ENCODE measurements at places on chromosomes 2 and 18. TPM values are rescaled to one million over a fixed set of nuclear protein-coding genes. Genes with fewer than 3 reads are reported as not detected.

- no peak overlapping the region for H3K4me3 ChIP-seq
- no peak for DNase-seq
- no peaks in the 10 kb centered on the region for H3K36me3 ChIP-seq
- no peak overlapping the region for H3K27ac ChIP-seq
- no peaks in the 10 kb centered on the region for H3K4me1 ChIP-seq
These were observed 85.5 kb downstream of the MALT1 start for GRCh38 chr18:58756596-58757240.

- DNase-seq = peak; percentile 74
- no peaks in the 10 kb centered on the region for H3K27me3 ChIP-seq
- H3K27ac ChIP-seq = peak overlapping the region; percentile 91
- H3K4me1 ChIP-seq = peaks cover 48% of the 10 kb centered on the region
- no peaks in the 10 kb centered on the region for H3K36me3 ChIP-seq
- H3K4me3 ChIP-seq = peak overlapping the region; percentile 80
These were observed 918 bp upstream of the NABP1 start for GRCh38 chr2:191676790-191677645.

GRCh38 chr2:125169022-125169763 is 1144.1 kb downstream of the CNTNAP5 start:
- H3K36me3 ChIP-seq = no peaks in the 10 kb centered on the region
- H3K4me1 ChIP-seq = no peaks in the 10 kb centered on the region
- H3K27me3 ChIP-seq = no peaks in the 10 kb centered on the region
- H3K4me3 ChIP-seq = no peak overlapping the region
- no peak overlapping the region for H3K27ac ChIP-seq
- no peak for DNase-seq

DNA sequence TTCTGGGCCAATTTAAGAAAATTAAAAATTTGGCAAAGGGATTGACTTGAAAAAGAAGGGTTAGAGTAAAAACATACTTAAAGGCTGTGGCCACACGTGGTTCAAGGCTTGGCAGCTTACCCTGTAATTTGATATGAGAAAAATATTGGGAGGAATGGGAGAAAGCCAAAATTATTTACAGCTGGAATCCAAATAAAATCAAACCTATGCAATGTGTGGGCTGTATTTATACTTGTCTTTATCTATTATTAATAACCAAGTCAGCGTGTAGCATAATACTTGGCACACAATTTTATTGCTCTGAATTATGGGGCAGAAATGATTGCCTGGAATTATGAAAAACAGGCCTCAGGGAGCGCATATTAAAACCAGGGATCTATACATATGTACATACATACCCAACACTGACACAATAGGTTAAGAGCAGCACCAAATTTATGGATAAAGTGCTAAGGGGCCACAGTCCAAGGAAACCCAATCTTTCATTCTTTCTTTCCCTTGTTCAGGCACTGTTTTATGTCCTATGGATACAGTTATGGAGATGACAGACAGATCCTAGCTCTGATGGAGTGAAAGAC is 35.6 kb downstream of the FAM124B start:
- peak; percentile 37 for DNase-seq
- peaks cover 15% of the 10 kb centered on the region for H3K4me1 ChIP-seq
- H3K4me3 ChIP-seq = no peak overlapping the region
- no peak overlapping the region for H3K27ac ChIP-seq
- H3K36me3 ChIP-seq = no peaks in the 10 kb centered on the region

- no peaks in the 10 kb centered on the region for H3K36me3 ChIP-seq
- H3K4me1 ChIP-seq = peaks cover 14% of the 10 kb centered on the region
- no peak overlapping the region for H3K27ac ChIP-seq
- H3K4me3 ChIP-seq = no peak overlapping the region
- DNase-seq = no peak
These were observed 232.2 kb upstream of the HS6ST1 start for GRCh38 chr2:128550801-128551416.

GRCh38 chr2:119697290-119698020 is 18.5 kb downstream of the TMEM177 start:
- H3K4me3 ChIP-seq = no peak overlapping the region
- no peak for DNase-seq
- H3K4me1 ChIP-seq = peaks cover 5% of the 10 kb centered on the region
- H3K27me3 ChIP-seq = no peaks in the 10 kb centered on the region
- H3K27ac ChIP-seq = no peak overlapping the region
- no peaks in the 10 kb centered on the region for H3K36me3 ChIP-seq

DNA sequence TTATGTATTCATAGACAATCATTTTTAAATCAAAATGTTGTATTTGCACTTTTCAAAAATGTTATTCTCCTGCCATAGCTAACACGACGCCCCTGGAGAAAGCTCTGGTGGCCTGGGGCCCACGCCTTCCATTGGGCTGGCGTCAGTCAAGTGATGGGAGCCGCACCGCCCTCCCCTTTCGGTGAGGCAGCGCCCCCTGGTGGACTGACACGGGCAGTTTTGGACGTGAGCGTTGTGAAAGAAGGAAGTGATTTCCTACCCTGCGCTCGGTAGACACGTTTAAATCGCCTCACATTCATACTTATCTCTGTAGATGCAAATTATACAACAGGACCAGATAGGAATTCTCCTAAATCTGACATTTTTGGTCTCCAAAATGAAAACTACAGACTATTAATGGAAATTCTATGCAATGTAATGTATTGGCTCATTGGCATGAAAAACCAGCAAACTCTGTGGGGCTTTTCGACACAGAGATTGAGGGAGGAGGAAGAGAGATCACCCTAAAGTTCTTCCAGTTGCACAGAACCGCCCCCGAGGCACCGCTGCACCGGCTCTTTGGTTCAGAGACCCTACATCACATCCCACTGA is 326.2 kb upstream of the SOX11 start:
- no peak overlapping the region for H3K4me3 ChIP-seq
- H3K4me1 ChIP-seq = peaks cover 4% of the 10 kb centered on the region
- H3K27ac ChIP-seq = no peak overlapping the region
- H3K36me3 ChIP-seq = no peaks in the 10 kb centered on the region
- H3K27me3 ChIP-seq = no peaks in the 10 kb centered on the region

DNA sequence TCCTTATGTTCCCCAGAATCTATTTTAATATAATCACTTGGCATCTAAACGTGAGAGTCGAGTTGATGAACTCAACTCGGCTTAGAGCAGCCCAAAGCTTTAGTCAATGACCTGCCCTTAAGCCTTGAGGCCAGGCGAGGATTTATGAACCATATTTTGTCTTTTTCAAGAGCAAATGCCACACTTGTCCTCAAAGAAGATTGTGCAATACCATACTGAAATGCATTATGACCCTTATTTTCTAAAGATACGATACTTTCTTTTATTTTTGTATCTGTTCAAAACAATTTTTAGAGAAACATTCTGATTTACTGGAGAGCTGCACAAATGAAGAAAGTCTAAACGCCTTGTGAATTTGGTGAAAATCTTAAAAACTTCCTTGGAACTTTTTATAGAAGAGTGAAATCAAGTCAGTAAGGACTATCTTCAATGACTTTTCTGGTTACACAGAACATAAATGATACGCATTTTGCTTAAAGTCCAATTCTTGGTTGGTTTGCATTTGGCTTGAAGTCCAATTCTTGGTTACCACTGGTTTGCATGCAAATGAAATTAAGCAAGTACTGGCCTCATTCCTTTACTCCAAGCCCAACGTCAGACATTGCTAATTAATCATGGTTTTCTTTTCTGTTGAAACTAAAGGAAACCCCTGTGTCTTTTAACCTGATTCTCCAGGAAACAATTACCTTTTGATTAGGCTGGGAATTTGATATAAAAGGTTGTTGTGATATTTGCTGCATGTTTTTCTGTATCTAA is 105.8 kb upstream of the CAVIN2 start:
- H3K4me1 ChIP-seq = no peaks in the 10 kb centered on the region
- no peaks in the 10 kb centered on the region for H3K27me3 ChIP-seq
- H3K4me3 ChIP-seq = no peak overlapping the region
- DNase-seq = no peak
- H3K36me3 ChIP-seq = no peaks in the 10 kb centered on the region

- no peaks in the 10 kb centered on the region for H3K36me3 ChIP-seq
- H3K4me3 ChIP-seq = no peak overlapping the region
- H3K27ac ChIP-seq = no peak overlapping the region
- no peak for DNase-seq
- H3K4me1 ChIP-seq = peaks cover 20% of the 10 kb centered on the region
These were observed 51.8 kb downstream of the PKDCC start for GRCh38 chr2:42099438-42100173.

DNA sequence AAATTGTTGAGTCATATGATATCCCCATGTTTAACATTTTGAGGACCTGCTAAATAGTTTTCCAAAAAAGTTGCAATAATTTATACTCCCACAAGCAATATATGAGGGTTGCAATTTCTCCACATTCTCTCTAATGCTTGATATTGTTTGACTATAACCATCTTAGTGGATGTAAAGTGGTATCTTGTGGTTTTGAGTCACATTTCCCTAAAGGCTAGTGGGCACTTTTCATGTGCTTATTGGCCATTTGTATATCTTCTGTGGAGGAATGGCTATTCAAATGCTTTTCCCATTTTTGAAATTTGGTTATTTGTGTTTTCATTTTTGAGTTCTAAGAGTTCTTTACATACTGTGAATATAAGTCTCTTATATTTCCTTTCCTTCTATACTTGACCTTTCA is 82.7 kb downstream of the SCG2 start:
- H3K4me3 ChIP-seq = no peak overlapping the region
- H3K27ac ChIP-seq = no peak overlapping the region

DNA sequence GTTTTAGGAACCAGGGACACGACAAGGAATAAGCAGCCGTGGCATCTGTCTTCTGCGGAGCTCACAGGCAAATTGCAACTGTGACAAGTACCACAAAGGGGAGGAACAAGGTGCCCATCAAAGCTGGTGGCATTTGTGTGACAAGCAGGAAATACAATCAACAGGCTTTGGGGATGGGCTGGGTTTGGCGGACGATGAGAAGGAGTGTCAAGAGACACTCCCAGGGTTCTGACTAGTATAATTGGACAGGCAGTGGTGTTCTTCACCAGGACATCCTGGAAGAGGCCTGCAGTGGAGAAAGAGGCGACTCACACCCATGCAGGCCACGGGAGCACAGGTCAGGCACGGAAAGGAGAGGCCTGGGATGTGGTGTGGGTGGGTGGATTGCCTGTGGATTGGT is 14.2 kb upstream of the SPATA3 start:
- no peak for DNase-seq
- H3K4me3 ChIP-seq = no peak overlapping the region
- H3K27me3 ChIP-seq = no peaks in the 10 kb centered on the region
- H3K4me1 ChIP-seq = no peaks in the 10 kb centered on the region
- no peak overlapping the region for H3K27ac ChIP-seq
- H3K36me3 ChIP-seq = no peaks in the 10 kb centered on the region

- no peak overlapping the region for H3K27ac ChIP-seq
- no peak overlapping the region for H3K4me3 ChIP-seq
- DNase-seq = no peak
These were observed 17.1 kb upstream of the THADA start for GRCh38 chr2:43612944-43613343.

GRCh38 chr2:3114406-3115185 is 263.0 kb downstream of the EIPR1 start:
- no peak for DNase-seq
- no peaks in the 10 kb centered on the region for H3K36me3 ChIP-seq
- no peaks in the 10 kb centered on the region for H3K27me3 ChIP-seq
- peaks cover 42% of the 10 kb centered on the region for H3K4me1 ChIP-seq
- H3K27ac ChIP-seq = no peak overlapping the region

DNA sequence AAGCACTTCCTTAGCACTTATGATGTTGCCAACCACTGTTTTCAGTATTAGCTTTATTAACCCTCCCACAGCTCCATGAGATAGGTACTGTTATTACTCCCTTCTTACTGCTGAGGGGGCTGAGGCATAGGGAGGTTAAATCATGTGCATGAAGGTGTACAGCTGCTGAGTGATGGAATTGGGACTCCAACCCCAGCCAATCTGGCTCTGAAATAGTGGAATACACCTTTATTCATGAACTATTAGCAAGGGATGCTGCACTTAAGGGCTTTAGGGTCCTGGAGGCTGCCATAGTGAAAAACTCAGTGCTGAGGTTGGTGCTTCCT is 19.2 kb downstream of the SMARCAL1 start:
- no peak overlapping the region for H3K27ac ChIP-seq
- H3K36me3 ChIP-seq = peaks cover 5% of the 10 kb centered on the region
- H3K4me3 ChIP-seq = no peak overlapping the region
- H3K27me3 ChIP-seq = no peaks in the 10 kb centered on the region
- DNase-seq = no peak

- no peak for DNase-seq
- H3K4me1 ChIP-seq = no peaks in the 10 kb centered on the region
- H3K36me3 ChIP-seq = no peaks in the 10 kb centered on the region
These were observed 397.9 kb downstream of the MEIS1 start for GRCh38 chr2:66832646-66833435.

DNA sequence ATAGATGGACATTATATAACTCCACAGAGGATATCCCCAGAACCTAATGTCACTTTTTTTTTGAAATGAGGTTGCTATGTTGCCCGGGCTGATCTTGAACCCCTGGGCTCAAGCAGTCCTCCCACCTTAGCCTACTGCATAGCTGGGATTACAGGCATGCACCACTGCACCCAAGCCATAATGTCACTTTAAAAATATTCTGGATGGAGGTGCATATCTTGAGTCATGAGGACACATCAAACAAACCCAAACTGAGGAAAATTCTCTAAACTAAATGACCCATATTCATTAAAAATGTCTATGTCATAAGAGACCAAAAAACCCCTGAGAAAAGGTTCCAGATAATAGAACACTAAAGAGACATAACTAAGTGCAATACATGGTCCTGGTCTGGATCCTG is 36.3 kb downstream of the OSGEPL1 start:
- no peaks in the 10 kb centered on the region for H3K36me3 ChIP-seq
- no peak for DNase-seq

DNA sequence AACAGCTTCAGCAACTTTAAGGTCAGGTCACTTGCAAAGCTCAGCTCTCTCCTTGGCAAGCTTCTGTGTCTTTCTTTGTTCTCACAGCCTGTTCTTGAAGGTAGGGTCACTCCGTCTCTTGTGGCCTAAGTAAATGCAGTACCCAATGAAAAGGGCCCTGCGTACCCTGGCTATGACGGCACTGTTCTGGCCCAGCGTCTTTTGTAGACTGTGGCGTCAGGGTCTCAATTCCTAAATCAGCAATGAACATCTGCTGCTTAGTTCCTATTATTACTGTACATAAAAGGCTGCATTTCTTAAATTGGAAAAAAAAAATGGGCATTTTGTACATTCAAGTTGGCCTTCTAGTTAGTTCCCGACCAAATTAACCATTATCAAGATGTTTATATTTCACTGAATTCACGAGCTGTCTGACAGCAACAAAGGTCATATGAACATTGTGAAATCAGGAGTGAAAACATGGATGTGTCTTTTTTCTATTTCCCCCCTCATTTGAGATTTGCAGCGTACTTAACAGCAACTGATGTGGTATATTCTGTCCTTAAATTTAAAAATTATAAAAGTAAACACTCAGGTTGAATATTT is 17.0 kb upstream of the MTCL1 start:
- H3K27ac ChIP-seq = no peak overlapping the region
- H3K36me3 ChIP-seq = no peaks in the 10 kb centered on the region
- DNase-seq = no peak
- no peaks in the 10 kb centered on the region for H3K4me1 ChIP-seq

KCNE4 gene
- total RNA-seq = 68.0 TPM

SRD5A2 gene
- not detected for total RNA-seq

OTOS gene
- total RNA-seq = not detected

KYNU gene
- total RNA-seq = 0.44 TPM

MSTN gene
- not detected for total RNA-seq

UGP2 gene
- 70.4 TPM for total RNA-seq

ALMS1 gene
- 35.7 TPM for total RNA-seq

GMCL1 gene
- total RNA-seq = 20.8 TPM

GRB14 gene
- 0.55 TPM for total RNA-seq
